ENCODE measurements at places on chromosomes 6 and 20. TPM values are rescaled to one million over a fixed set of nuclear protein-coding genes. Genes with fewer than 3 reads are reported as not detected.

Gene GTSF1L
- not detected for total RNA-seq

Gene L3MBTL1
- 6.7 TPM for total RNA-seq

DNA sequence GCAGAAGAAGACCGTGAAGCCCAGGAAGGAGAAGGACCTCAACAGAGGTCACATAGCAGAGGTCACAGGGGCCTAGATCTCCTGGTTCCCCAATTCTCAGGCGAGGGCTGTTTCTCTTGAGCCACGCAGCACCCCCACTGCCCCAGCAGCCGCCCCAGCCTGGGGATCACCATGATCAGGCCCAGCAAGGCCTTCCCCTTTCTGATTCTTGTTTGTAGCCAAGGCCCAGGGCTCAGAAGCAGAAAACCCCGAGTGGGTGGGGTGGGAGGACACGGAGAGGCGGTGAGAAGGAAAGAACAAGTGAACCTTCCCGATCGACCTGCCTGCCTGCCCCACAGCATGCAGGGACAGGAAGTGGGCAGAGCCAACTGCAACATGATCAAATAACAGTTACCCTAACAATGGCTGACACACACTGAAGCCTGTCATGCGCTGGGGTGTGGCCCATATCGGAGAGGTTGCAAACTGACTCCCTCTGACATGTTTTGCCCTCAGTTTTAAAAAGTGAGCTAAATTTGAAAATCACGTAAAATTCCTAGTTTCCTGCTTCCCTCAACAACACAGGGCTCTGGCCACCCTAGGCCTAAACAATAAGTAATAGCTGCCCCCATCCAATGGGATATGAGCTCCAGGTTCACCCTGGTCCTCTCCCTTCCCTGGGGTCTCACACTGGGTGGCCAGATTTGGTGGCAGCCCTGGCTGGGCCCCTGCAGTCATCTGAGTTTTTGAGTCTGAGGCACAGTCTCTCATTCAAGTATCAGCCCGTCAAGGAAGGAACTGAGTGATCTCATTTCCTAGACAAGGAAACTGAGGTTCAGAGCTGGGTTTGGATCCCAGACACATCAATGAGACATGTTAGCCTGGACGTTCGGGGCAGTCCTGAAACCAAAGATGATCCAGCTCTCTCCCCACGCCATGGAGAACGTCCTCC is 6.5 kb downstream of the PEDS1 start:
- peak; percentile 86 for DNase-seq

Gene KCNQ5
- 10.0 TPM for total RNA-seq

GRCh38 chr20:64053841-64054661 is 4.6 kb upstream of the SOX18 start:
- DNase-seq = no peak

- DNase-seq = no peak
These were observed 68.0 kb upstream of the QKI start for GRCh38 chr6:163346497-163346961.

DNA sequence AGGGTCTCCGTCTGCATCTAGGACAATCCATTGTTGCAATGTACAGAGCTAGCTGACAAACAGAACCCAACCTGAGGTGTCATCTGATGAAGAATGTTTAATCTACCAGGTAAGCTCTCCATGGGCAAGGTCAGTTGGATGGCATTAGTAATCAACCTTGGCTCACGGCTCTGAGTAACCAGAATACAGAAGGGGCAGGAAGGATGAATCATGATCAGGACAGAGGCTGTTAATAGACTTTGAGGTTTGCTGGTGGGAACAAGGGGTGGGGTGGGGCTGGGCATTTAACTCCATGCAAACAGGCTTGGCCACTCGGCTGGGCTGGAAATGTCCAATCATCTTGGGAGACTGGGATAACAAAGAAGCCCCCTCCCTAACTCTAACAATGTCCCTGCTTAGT is 77.1 kb upstream of the MRPS10 start:
- no peak for DNase-seq

DNA sequence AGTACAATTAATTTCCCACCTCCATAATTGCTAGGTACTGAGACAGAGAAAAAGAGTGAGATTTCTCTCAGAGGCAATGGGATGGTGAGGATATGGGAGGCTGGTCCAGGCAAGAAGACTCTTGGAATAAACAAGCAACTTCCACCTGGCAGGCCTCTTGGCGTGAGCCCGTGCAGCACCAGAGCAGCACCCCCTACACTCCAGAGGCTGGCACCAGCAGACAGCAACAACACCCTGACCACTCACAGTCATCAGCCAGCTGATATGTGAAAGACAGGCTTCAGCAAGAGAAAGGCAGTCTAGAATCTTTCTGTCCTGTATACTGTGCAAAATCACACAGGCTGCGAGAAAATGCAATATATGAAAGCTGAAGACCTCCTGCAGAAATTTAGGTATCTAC is 59.7 kb downstream of the KIF13A start:
- no peak for DNase-seq

Gene TTBK1
- total RNA-seq = not detected

Gene CALHM4
- not detected for total RNA-seq

Gene SYCP2
- 6.5 TPM for total RNA-seq

Gene SDC4
- total RNA-seq = 6.7 TPM

- no peak for DNase-seq
These were observed 12.5 kb downstream of the NOX3 start for GRCh38 chr6:155443168-155443567.

GRCh38 chr6:35967076-35967774 is 46.3 kb upstream of the SRPK1 start:
- no peak for DNase-seq

DNA sequence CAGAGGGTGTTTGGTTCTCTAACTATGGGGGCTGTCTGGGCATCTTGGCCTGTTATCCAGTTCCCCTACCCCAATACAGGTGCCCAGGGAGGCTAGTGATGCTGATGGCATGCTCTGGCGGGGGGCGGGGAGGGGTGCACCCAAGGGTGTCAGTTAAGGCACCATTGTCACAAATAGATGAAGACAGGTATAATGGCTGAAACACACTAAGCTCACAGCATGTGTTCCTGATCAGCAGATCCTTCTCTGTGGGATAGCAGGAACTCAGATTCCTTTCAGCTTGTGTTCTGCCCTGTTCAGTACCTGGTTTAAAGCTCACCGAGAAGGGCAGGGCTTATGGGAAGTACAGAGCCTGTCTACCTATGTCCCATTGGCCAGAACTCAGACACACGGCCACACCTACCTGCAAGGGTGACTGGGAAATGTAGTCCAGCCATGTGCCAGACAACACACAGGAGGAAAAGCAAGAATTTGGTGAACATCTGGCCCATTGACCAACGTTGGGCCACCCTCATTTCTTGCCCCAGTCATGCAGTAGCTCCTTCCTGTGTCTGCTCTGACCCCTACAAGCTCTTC is 3.4 kb upstream of the RSPO4 start:
- peak; percentile 28 for DNase-seq
